Chondrocyte (in vitro differentiated cells): ENCODE measurements at places on chromosomes 16 and 17.

GRCh38 chr16:86823888-86824671, 245.7 kb downstream of the FOXL1 start:
- DNase-seq: no peak

DNA sequence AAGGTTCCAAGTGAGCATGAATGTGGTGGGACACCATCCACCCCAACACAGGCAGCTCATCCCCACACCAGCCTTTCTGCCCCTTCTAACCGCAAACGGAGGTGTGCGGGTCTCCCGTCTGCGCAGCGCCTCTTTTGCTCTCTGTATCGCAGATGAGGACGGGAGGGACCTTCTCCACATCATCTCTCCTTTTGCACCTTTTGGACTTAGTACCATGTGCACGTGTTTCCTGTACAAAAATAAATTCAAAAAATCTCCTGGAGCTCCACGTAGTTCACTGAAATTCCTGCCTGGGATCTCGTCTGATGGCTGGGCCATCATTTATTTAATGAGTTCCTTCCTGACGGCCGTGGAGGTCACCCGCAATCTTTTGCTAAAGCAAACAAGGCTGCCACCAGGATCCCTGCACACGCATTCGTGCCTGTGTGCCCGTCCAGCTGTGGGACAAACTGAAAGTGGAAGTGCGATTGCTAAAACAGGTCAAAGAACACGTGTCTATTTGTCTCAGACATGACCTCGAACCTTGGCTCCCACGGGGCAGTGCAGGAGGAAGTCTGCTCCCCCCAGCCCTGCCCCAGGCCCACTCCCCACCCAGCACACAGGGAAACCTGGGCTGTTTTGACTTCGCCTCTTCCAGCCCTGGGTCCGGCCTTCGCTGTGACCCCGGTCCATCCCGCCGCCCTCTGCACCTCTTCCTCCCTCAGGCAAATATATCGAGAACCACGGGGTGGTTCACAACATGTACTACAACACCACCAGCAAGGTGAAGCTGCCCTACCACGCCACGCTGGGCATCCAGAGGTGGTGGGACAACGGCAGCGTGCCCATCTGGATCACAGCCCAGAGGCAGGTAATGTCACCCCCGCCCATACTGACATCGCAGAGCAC, 2.3 kb downstream of the ENPP7 start:
- DNase-seq: no peak

DNA sequence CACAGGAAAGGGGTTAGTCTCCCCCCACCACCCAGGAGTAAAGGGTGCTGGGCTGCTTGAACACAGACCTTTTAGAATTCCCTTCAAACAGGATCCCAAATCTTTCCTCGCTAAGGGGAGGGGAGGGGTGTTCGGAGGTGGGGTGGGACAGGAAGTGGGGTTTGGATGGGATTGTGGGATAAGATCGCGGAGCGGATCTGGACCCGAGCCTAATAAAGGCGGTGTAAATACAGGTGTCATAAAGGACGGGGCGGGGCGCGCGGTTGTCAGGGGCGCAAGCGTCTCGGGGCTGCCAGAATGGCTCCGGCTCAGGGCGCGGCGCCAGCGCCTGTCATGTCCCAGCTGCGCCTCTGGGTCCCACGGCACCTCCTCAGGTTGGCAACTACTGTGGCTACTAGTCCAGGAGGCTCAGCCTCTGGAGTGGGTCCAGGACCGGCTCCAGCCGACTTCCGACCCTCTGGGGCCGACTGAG, 59.8 kb upstream of the FBXO47 start:
- DNase-seq: no peak

- no peak for DNase-seq
Measured at GRCh38 chr17:40451420-40451819, 8.2 kb downstream of the IGFBP4 start.

- no peak for DNase-seq
Measured at GRCh38 chr16:29687755-29688154, 8.8 kb downstream of the QPRT start.

GRCh38 chr17:42116705-42117396, 4.3 kb downstream of the KAT2A start:
- no peak for DNase-seq

DNA sequence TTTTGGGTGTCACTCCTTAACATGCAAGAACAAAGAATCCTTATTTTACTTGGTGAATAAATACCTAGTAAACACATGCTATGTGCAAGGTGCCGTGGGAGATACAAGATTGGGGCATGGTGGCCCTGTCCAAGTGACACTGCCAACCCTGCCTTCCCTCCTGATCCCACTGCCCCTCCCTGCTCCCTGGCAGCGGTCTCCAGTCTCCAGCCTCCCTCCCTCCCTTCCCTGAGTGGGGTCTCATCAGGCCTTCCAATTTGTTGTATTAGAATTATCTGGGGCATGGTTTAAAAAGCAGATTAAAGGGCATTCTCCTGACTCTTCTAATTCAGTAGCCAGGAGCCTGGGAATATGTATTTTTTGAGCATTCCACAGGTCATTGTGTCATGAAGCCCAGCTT, 12.5 kb upstream of the TMED6 start:
- no peak for DNase-seq

GRCh38 chr16:23871924-23872323, 36.1 kb downstream of the PRKCB start:
- DNase-seq: no peak

- peak; percentile 80 for DNase-seq
Measured at GRCh38 chr16:734208-734980, 6.4 kb downstream of the CIAO3 start.

- no peak for DNase-seq
Measured at GRCh38 chr16:89912627-89913026, 6.0 kb upstream of the MC1R start.

DNA sequence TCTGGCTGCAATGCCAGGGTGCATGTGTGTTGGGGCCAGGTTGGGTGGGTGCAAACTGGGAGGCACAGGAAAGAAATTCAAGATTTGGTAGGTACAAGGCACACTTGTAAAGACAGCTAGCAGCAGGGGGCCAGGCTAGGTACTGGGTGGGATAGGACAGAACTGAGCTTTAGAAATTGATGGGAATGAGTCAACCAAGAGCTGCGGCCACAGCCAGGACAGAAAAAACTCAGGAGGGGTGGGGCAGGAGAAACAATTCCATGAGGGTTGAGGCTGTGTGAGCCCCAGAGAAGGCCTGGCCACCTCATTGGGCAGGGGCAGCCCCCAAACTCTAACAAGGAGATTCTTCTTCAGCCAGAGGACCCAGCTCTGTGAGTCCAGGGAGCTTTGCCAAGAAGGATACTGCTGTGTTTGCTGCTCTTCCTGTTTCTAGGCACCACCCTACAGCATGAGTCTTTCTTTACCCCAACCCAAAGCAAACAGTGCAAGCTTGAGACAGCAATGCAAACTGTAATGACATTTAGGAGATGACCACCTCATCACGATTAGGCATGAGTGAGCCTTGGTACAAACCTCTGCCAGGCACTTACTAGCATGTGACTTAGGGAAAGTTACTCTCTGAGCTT, 21.3 kb upstream of the CCDC182 start:
- no peak for DNase-seq

GRCh38 chr17:83152745-83153611, 73.6 kb downstream of the METRNL start:
- DNase-seq: peak; percentile 77

DNA sequence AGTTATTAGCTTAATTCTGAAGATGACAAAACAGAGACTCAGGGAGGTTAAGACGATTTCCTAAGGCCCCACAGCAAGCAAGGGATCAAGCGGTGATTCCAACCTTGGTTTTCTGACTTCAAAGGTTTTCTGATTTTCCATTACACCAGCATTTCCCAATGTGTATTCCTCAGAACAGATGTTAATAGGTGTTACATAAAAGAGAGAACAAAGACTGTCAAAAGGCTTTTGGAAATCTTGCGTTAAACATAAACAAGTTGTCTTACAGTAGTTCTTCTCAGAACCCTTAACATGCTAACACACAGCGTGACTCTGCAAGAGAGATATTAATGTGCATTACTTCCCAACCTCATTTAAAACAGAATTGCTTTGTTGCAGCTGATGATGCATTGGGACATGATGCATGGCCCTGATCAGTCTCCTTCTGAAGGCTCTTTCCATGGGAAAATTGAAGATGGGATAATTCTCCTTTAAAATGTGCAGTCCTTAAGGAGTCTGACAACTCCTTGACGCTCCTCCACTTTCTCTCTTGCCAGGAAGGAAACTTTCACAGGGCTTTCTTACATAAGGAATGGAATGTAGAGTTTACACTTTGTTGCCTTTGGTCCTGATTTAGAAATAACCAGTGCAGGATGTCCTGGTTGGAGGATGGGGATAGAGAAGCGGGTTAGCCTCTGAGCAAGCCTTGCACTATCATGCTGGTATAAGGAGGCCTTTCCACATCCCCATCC, 21.5 kb upstream of the MMD start:
- no peak for DNase-seq

DNA sequence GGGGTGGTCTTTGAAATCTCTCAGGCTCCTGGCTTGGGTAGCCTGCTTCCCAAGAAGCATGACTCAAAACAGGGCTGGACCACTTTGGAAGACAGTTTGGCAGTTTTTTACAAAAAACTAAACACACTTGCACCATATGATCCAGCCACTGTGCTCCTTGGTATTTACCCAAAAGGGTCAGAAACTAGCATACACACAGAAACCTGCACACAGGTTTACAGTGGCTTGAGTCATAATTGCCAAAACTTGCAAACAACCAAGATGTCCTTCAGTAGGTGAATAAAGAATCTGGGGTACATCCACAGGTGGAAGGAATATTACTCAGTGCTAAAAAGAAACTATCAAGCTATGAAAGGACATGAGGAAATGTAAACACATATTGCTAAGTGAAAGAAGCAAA, 323.2 kb upstream of the CDH5 start:
- no peak for DNase-seq

- no peak for DNase-seq
Measured at GRCh38 chr16:84119368-84119767, 2.6 kb upstream of the MBTPS1 start.

GRCh38 chr17:57706761-57707160, 38.3 kb downstream of the CCDC182 start:
- DNase-seq: no peak

- DNase-seq: no peak
Measured at GRCh38 chr16:3808308-3809063, 72.0 kb downstream of the CREBBP start.

- DNase-seq: no peak
Measured at GRCh38 chr17:57634713-57635465, 110.2 kb downstream of the CCDC182 start.

GRCh38 chr16:59655031-59655430, 920.9 kb upstream of the GOT2 start:
- no peak for DNase-seq

- DNase-seq: no peak
Measured at GRCh38 chr17:81258292-81258691, 19.2 kb downstream of the NDUFAF8 start.

DNA sequence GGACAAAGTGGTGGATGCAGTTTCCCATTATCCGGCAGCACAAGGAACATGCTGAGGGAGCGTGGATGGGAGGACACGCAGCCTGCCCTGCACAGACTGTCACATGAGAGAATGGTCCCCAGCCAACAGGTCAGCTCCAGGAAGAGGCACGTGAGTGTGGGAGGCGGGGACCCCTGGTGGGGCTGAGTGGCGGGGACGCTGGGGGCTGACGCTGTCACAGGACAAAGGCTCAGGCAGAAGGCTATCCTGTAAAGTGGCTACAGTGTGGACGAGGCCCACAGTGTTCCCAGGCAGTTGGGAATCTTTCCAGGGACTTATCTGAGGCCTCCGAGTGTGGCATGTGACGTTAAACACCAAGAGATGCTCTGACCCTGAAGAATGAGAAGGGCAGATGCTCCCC, 30.4 kb downstream of the MBTPS1 start:
- DNase-seq: no peak

DNA sequence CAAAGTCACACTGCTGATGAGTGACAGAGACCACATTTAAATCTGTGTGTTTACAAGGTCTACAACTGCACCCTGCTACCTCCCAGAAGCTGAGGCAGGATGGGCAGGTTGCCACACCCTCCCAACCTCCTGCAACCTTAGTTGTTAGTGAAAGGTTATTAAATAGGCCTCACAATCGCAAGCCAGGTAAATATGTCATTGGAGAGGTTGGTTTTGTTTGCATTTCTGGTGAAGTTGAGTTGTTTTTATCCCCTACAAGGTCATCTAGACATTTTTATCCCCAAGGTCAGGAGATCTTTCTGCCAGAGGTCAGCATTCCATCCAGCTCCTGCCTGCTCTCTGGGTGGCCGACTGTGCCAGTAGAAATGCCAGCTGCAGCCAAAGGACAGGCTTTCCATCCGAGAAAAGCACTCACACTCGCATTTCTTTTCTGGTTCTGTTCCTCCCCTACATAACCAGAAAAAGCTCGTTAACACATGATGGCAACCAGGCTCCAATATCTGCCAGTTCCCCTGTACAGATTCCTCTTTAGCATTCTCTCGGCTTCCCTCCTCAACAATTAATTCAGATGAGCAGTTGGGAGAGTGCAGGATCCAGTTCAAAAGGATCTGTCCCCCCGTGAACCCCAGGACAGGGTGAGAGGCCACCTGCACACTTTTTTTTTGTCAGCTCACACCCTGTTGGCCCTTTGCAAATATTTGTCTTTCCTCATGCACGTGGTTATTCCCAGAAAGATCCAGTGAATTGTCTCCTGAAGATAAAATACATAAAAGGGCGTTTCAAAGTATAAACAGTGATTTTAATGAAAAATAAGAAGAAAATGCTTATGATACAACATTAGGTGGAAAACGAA, 562.8 kb downstream of the MAF start:
- DNase-seq: no peak

GRCh38 chr17:38617074-38617860, 11.5 kb upstream of the SRCIN1 start:
- DNase-seq: peak; percentile 61

- DNase-seq: no peak
Measured at GRCh38 chr17:41785859-41786226, 668 bp downstream of the JUP start.

DNA sequence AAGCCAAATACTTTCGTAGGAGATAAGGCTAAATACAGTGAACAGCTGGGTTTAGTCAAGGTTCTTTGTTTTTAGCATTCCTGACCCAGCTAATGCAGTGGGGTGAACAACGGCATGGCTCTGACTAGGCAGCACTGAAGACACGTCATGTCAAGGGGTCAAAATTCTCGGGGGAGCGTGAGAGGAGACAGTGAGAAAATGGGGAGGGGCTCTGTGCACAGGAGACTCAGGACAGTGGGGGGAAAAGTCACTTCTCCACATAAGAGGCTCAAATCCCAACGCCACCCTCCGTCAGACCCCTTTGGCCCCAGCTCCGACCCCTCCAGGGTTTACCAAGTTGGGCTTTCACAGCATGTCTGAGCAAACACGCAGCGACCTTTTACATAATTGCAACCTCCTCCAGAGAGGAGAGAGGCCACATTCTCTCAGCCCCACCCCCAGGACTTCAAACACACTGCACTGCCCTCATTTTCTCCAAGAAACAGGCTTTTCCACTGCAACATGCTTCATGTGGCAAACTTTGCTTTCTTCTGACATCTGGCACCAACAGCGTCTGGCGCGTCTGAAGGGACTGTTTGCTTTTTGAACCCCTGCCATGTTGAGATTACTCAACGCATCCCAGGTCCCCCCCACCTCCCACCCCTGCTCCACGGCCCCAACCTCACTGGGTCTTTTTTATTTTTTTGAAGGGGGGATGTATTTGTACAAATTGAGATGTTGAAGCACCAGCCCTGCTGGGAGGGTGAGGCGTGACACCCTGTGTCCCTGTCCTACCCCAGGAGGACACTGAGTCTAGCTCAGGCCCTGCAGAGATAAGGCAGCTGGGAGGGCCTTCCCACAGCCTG, 30.0 kb downstream of the AXIN2 start:
- no peak for DNase-seq
